Umbilical cord (tissue), 2 donors: ENCODE measurements at places on chromosomes 16 and 17. TPM values are rescaled to one million over a fixed set of nuclear protein-coding genes. Genes with fewer than 3 reads are reported as not detected.

TBC1D3I gene
- total RNA-seq, result 5.8 TPM

CRHR1 gene
- 3.9 TPM for total RNA-seq

TMEM114 gene
- not detected for total RNA-seq

TPSB2 gene
- 1.9 TPM for total RNA-seq

SEPTIN12 gene
- total RNA-seq, result not detected

PRSS8 gene
- total RNA-seq, result 3.6 TPM

MIEF2 gene
- total RNA-seq, result 15.9 TPM

CD7 gene
- total RNA-seq, result 2.9 TPM

ZPBP2 gene
- 5.3 TPM for total RNA-seq

NPTX1 gene
- total RNA-seq, result 0.48 TPM

KCNG4 gene
- total RNA-seq, result 0.72 TPM

TNRC6C gene
- total RNA-seq, result 8.9 TPM

NSRP1 gene
- total RNA-seq, result 30.3 TPM

ABCA10 gene
- total RNA-seq, result 6.0 TPM

ST6GALNAC1 gene
- total RNA-seq, result not detected

UMOD gene
- 2.6 TPM for total RNA-seq

PRKCB gene
- 17.8 TPM for total RNA-seq

HAS3 gene
- 10.4 TPM for total RNA-seq

NPIPB5 gene
- 116 TPM for total RNA-seq

CSF3 gene
- total RNA-seq, result 39.5 TPM

WFIKKN1 gene
- 1.4 TPM for total RNA-seq

PPP1R1B gene
- 6.5 TPM for total RNA-seq
